Stimulated activated CD4-positive, alpha-beta T cell treated with anti-CD3 and anti-CD28 coated beads, Interleukin-12 subunit alpha, Interleukin-12 subunit beta, amount 100 ng/mL, for 4 hours (primary cell): ENCODE measurements at places on chromosomes 12 and 14.

- no peak for DNase-seq
These were observed 19.9 kb upstream of the KRT83 start for GRCh38 chr12:52341066-52341580.

- no peak for DNase-seq
These were observed 20.5 kb downstream of the SARNP start for GRCh38 chr12:55797068-55797467.

GRCh38 chr12:59494617-59495016 is 101.2 kb upstream of the SLC16A7 start:
- DNase-seq = no peak

DNA sequence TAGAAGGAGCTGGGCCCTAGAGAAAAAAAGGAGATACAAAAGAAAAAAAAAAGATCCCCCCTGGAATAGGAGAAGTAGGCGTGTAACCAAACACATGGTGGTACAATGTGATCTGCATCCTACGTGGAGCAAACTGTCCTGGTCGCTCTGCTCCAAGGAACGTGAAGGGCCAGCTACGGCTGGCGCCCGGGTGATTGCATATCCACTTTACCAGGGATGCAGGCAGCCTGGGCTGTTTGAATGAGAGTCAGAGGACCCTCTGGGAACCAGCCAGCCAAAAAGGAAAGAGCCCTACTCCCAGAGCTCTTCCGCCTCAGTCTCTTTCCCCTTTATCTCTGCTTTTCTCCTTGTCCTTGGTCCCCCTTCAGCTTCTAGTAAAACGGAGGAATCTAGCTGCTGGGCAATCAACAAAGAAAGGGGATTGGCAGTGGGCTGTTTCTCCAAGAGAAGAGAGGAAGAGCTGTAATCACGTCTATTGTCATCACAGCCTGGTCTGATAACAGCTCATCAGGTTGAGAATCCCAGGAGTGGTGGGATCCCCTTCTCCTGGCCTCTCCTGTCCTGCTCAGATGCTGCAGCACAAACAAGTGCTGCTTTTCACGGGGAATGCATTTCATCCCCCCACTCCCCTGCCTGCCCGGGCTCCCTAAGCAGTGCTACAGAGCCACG is 156.0 kb downstream of the ADCK1 start:
- no peak for DNase-seq

DNA sequence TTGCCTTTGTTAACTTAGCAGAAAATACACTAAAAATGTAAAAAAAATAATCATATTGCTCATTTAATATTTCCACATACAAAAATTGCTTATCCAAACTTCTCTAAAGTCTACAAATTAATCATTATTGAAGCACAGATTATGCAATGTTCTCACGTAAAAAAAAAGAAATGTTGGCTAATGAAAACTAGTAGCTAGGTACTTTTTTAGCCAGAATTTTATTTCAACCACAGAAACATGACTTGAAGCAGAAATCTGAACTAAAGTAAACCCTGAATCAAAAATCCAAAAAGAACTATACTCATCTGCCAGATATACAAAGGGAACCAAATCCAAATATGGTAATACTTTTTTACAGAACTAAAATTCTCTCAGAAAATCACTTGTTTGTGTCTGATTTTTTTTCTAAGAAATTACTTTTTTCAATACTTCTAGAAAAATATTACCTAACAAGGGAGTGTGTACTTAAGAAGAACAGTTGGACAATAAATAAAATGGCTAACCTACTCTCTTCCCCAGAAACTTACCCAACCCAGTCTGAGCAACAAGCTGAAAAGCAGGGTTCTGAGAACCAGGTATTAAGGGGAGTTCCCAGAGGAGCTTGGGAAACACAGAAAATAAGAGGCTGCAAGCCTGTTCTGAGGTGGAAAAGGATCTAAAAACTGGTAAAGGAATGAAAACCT is 78.4 kb upstream of the RAP1B start:
- DNase-seq = no peak

- DNase-seq = no peak
These were observed 460.2 kb downstream of the RAD51B start for GRCh38 chr14:68279777-68280233.

GRCh38 chr12:92000597-92000996 is 145.0 kb downstream of the BTG1 start:
- no peak for DNase-seq

DNA sequence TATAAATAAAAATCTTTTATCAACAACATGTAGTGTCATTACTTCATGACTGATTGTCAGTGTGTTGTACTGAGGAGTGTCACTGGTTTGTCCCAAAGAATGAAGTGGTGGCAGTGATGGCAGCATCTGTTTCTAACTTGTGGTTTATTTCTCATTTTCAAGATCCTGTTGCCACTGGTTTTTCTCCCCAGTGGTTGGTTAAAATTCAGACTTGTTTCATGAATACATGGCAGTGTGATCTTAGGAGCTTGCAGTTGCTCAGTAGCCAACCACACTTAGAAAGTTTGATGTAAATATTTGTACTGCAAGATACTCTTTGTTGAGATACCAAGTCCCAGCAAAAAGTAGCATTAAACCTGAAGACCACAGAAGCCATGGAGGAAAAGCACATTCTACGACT is 69.8 kb downstream of the PLEKHA5 start:
- no peak for DNase-seq

DNA sequence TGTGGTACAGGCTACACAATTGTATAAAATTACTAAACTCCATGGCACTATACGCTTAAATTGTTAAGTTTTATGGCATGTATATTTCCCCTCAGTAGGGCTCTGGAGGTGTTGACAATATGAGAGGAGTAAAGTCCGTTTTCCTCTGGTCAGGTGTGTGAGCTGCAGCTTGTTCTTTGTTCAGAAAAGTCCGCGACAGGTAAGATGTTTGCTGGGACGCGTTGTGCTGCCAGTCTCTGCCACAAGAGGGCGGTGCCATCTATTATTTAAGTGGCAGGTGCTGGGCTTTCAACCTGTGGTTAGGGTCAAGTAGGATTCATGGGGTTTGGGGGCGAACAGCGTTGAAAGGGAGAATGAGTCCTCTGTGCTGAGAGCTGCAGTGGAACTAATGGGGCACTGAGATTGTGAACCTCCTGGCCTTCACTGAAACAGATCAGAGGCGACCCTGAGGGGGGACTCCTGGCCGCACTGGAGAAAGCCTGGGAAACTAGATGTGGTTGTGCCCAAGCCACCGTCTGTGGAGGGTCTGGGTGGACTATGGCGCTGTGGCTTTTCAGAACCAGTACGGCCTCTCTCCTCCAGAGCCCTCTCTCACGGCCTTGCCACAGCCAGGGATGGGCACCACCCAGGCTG is 179.0 kb downstream of the SLC15A4 start:
- peak; percentile 5 for DNase-seq

DNA sequence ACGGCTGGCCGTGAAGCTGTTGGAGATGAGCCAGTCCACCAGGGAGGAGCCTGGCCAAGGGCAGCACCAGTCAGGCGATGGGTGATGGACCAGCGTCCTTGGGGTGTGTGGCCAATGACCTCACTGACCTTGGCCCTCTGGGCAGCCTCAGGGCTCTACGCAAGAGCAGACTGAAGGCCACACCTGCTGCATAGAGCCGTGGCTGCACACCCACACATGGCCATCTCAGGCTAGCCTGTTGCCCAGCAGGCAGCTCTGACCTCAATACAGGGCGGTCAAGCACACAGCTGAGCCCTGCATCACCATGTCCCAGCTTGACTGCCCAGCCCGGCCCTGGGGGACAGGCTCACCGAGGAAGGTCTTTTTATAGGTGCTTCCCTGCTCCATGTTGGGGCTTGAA is 19.2 kb downstream of the PLEK2 start:
- no peak for DNase-seq

DNA sequence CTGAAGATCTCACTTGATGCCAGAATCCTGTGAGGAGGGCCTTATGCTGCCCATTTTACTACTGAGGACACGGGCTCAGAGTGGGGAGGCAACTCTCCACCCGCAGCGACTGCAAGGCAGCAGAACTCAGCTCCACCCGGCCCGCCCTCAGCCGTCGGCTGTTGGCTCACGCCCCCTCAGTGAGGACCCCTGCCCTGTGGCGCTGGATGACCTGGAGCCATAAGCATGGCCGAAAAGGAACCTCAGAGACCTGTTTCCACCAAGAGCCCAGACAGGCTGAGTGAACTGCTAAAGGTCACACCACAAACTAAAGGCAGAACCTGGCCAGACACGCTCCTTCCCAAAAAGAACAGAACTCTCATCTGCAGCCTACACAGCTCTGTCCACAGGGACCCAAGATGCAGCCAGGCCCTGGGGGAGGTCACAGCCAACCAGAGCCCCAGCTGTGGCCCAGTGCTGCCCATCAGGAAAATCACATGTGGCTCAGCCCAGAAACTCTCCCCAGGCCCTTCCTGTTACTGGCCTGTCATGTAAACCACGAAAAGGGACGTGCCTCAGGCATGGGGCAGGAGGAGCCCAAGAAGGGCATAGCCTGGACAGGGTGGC is 32.8 kb downstream of the CCNK start:
- no peak for DNase-seq

- DNase-seq = no peak
These were observed 226.5 kb downstream of the C12orf50 start for GRCh38 chr12:87802721-87803011.

GRCh38 chr12:106861984-106862916 is 87.8 kb downstream of the RIC8B start:
- no peak for DNase-seq

GRCh38 chr14:74649167-74649566 is 37.1 kb upstream of the LTBP2 start:
- no peak for DNase-seq

DNA sequence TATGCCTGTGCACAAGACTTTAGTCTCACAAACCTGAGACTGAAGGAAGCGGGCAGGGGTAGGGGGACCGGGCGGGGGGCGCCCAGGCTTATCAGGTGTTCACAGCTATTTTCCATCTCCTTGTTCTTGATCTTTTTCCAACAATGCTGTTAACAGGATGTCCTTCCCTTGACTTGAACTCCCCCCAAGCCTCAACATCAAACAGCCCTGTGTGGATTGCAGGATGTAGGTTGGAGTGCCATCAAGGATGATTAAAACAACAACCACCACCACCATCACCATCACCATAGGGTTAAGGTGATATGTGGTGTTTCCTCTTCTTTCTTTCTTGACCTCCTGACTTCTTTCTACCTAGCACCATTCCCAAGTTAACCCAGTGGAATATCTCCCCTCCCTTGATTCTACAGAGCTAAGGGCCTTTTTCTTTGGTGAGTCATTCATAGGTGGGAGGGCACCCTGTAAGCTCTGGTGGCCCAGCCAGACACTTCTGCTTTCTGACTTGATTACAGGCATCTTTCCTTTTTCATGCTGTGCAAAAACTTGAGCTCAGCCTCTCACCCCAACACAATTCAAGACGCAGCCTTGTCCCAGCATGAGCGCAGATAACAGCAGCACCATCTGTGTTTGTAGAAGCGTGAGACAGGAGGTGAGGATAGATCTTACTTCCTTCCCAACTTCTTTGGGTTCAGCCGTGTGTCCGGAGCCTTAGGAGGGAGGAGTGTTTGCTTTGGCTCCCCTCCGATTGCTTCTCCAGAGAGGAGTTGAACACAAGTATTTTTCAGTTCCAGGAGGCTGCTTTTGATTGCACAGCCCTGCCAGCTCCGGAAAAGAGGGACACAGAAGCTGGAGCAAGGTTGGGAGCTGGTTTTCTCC is 26.8 kb downstream of the FLVCR2 start:
- no peak for DNase-seq

- DNase-seq = no peak
These were observed 47.0 kb downstream of the TMEM132C start for GRCh38 chr12:128313931-128314330.

GRCh38 chr14:68020999-68021663 is 201.6 kb downstream of the RAD51B start:
- no peak for DNase-seq

DNA sequence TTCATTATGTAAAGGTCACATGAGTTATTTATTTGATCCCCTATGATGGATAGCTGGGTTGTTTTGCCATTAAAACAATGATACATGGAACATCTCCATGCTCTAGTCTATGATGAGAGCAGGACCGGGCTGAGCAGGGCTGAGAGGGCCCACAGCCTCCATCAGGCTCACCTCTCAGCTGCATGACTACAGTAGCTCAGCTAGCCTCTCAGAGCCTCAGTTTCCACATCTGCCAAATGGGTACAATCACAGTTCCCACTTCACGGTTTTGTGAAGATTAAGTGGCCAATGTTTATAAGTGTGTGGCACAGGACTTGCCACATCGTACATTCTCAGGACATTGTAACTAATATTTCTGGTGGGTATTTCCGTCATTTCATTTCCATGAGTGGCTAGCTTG is 19.9 kb upstream of the MYL2 start:
- no peak for DNase-seq

DNA sequence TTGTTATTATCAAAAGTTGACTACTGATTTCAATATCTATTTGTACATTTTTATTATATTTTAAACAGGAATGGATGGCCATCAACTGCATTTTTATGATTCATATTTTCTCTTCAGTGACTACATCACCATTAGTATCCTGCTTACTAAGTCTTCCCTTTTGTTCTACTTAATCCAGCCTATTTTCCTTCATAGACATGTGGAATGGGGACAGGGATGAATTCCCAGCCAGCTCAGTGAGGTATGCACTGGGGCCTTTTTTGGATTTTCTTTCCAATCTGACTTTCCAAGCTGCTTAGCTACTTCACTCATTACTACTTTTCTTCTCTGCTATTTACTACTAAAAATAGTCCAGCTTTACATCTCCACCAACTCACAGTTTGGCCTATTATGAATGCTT is 38.4 kb downstream of the AKAP6 start:
- DNase-seq = no peak

DNA sequence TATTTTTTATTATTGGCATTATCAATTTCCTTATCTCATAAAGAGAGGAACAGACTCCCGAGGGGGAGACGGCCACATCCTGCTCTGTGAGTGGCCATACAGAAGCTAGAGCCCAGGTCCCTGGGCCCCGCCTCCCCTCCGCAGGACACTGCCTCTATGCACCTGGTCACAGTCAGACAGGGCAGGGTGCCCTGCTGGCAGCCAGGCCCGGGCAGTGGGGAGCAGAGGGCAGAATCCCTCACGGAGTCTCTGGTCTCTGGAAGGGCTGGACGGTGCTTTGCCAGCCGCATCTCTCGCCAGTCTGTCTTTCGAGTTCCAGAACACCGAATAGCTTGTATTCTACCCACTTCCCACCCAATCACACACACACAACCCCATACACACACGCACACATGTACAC is 16.4 kb upstream of the CACNA2D4 start:
- DNase-seq = no peak

DNA sequence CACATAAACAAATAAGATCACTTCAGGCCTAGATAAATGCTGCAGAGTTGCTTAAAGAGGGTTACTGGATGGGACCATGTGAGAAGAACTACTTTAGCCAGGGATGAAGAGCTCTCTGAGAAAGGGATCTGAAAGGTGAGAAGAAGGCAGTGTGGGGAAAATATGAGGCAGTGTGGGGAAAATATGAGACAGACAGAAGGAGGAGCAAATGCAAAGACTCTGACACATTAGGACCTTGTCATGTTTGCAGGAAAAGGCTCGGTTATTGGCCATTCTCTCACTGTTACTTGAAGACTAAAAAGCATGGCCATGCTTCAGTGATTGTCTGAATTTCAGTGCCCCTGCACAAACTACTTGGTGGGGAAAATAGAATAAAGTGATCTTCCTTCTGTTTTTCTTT is 22.7 kb upstream of the TRIM9 start:
- no peak for DNase-seq
